ENCODE measurements at places on chromosomes 7 and 10. TPM values are rescaled to one million over a fixed set of nuclear protein-coding genes. Genes with fewer than 3 reads are reported as not detected.

NPVF gene
- total RNA-seq: not detected

FAM25C gene
- not detected for total RNA-seq

CDC14C gene
- total RNA-seq: not detected

PI4K2A gene
- total RNA-seq: 14.3 TPM

PAX4 gene
- total RNA-seq: not detected

TMEM229A gene
- total RNA-seq: not detected

PIP gene
- not detected for total RNA-seq

MMD2 gene
- not detected for total RNA-seq

PRF1 gene
- 1.00 TPM for total RNA-seq

TLL2 gene
- not detected for total RNA-seq

OR2A1 gene
- total RNA-seq: not detected

CALHM3 gene
- not detected for total RNA-seq

ANKRD61 gene
- total RNA-seq: not detected

ANKRD26 gene
- total RNA-seq: 10.0 TPM

CD36 gene
- 3.4 TPM for total RNA-seq

RHBDD2 gene
- 14.9 TPM for total RNA-seq

COL26A1 gene
- 3.9 TPM for total RNA-seq

FAM170B gene
- not detected for total RNA-seq

ADARB2 gene
- not detected for total RNA-seq

EGR2 gene
- total RNA-seq: 0.11 TPM

RPP30 gene
- total RNA-seq: 65.0 TPM

CALML3 gene
- not detected for total RNA-seq

ADRB1 gene
- 0.07 TPM for total RNA-seq

ABCB4 gene
- 10.8 TPM for total RNA-seq

GATA3 gene
- not detected for total RNA-seq

HECW1 gene
- not detected for total RNA-seq

CYP3A5 gene
- total RNA-seq: 1.7 TPM

NEUROG3 gene
- not detected for total RNA-seq

STAG3 gene
- 0.22 TPM for total RNA-seq

DIP2C gene
- total RNA-seq: 2.7 TPM

CCL24 gene
- not detected for total RNA-seq

SLC13A1 gene
- total RNA-seq: not detected

AKR1C4 gene
- total RNA-seq: 0.28 TPM

CELF2 gene
- total RNA-seq: not detected

EPDR1 gene
- 27.3 TPM for total RNA-seq

NKX1-2 gene
- not detected for total RNA-seq

JCAD gene
- total RNA-seq: 0.04 TPM

TDRD1 gene
- total RNA-seq: not detected

HIP1 gene
- total RNA-seq: 4.5 TPM

CYP2W1 gene
- 31.7 TPM for total RNA-seq

ZFYVE27 gene
- total RNA-seq: 6.1 TPM

LAMB1 gene
- total RNA-seq: 109 TPM

EBLN1 gene
- total RNA-seq: not detected

CLDN15 gene
- total RNA-seq: 2.2 TPM

HEPACAM2 gene
- total RNA-seq: not detected

TRIL gene
- 0.45 TPM for total RNA-seq

BICC1 gene
- 0.18 TPM for total RNA-seq

NANOS1 gene
- 1.7 TPM for total RNA-seq

MYPN gene
- total RNA-seq: not detected

UBN2 gene
- 8.0 TPM for total RNA-seq

KNDC1 gene
- 0.44 TPM for total RNA-seq

NFE2L3 gene
- 8.8 TPM for total RNA-seq

OR13A1 gene
- not detected for total RNA-seq

GRM8 gene
- not detected for total RNA-seq

PDZD7 gene
- total RNA-seq: 0.60 TPM

SPAM1 gene
- total RNA-seq: not detected

Data from HepG2 (cell line).